GM13977 (cell line): ENCODE measurements at places on chromosomes 13 and 19.

GRCh38 chr19:41420101-41420880, 6.9 kb downstream of the B3GNT8 start:
- DNase-seq: no peak

- DNase-seq: no peak
Measured at GRCh38 chr13:106555631-106556328, 12.2 kb downstream of the ARGLU1 start.

- DNase-seq: peak; percentile 9
Measured at GRCh38 chr13:25847145-25847544, 204.7 kb downstream of the SHISA2 start.

GRCh38 chr19:6768236-6768785, 1.1 kb upstream of the SH2D3A start:
- DNase-seq: no peak

GRCh38 chr13:37446503-37446902, 152.1 kb downstream of the POSTN start:
- no peak for DNase-seq
